ENCODE measurements at places on chromosomes 12 and 14.

GRCh38 chr12:54981796-54982195, 2.8 kb downstream of the TESPA1 start:
- DNase-seq = no peak

DNA sequence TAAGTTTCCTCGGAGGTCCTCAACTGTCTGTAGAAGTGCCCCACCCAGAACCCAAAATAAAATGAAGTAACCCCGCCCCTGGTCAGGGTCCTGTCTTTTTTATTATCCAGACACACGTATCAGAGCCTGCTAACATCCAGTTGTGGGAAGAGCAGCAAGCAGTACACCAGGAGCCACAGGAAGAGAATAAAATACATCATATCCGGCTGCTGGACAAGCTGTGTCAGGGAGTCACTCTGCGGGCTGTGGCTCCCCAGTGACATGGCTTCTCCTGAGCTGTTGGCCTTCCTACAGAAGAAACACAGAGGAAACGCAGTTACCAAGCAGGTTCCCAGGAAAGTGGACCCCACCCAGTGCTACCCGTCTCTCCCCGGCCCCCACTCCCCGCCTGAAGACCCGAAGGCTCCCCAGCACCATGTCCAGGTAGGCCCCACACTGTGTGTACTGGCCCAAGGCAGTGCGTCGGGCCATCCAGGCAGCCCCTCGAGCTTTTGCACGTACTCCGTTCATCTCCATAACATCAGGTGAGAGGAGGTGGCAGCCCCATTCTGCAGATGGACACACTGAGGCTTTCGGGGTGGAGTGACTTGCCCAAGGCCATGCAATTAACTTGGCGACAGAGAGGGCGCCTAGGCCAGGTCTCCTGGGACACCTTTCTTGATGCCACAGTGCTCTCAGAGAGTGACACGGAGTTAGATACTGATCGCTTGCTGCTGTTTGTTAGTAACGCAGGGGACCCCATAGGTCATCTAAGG, 34.3 kb upstream of the DICER1 start:
- peak; percentile 15 for DNase-seq

GRCh38 chr12:48956279-48957140, 777 bp downstream of the ARF3 start:
- peak; percentile 95 for DNase-seq

DNA sequence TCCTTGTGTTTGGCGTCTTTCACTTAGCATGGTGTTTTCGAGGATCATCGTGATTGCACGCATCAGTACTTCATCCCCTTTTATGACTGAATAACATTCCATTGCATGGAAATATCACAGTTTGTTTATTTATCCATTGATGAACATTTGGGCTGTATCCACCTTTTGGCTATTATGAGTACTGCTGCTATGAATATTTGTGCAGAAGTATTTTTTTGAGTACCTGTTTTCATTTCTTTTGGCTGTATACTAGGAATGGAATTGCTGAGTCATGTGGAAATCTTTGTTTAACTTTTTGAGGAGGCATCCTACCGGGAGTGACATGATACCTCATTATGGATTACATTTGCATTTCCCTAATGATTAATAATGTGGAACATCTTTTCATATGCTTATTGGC, 66.4 kb downstream of the WNK1 start:
- no peak for DNase-seq

- DNase-seq = no peak
These were observed 273.7 kb downstream of the SLC6A15 start for GRCh38 chr12:84638811-84639368.

DNA sequence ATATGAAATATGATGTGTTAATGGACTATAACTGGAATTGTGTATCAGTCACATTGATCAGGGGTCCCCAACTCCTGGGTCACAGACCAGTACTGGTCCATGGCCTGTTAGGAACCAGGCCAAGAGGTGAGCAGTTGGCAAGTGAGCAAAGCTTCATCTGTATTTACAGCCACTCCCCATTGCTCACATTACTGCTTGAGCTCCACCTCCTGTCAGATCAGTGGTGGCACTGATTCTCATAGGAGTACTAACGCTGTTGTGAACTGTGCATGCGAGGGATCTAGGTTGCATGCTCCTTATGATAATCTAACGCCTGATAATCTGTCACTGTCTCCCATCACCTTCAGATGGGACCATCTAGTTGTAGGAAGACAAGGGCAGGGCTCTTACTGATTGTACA, 72.3 kb downstream of the CDK17 start:
- no peak for DNase-seq

- DNase-seq = no peak
These were observed 3.4 kb downstream of the DCTN2 start for GRCh38 chr12:57543581-57543980.

GRCh38 chr12:12941450-12942350, 10.3 kb downstream of the GPRC5D start:
- DNase-seq = no peak

GRCh38 chr14:42190744-42191143, 584.1 kb downstream of the LRFN5 start:
- DNase-seq = no peak

DNA sequence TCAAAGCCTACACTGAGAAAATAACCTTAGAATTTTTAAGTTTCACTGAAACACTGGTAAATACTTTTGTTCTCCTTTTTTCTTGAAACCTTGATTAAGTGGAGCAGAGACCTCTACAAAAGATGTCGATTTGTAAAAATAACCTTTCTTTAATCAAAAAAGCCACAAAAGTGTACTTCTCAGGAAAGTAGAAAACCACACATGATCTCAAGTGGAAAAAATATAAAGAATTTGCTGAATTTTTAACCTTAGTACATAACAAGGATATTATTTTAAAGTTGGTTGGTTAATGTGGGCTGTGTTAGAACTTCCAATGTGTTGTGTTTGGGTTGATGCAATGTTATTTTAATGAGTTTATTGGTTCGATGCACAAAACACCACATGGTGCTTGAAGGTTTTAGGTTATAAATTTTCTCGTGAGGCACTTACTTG, 8.6 kb downstream of the LGR5 start:
- DNase-seq = no peak

- no peak for DNase-seq
These were observed 3.2 kb downstream of the KRR1 start for GRCh38 chr12:75508159-75508558.

DNA sequence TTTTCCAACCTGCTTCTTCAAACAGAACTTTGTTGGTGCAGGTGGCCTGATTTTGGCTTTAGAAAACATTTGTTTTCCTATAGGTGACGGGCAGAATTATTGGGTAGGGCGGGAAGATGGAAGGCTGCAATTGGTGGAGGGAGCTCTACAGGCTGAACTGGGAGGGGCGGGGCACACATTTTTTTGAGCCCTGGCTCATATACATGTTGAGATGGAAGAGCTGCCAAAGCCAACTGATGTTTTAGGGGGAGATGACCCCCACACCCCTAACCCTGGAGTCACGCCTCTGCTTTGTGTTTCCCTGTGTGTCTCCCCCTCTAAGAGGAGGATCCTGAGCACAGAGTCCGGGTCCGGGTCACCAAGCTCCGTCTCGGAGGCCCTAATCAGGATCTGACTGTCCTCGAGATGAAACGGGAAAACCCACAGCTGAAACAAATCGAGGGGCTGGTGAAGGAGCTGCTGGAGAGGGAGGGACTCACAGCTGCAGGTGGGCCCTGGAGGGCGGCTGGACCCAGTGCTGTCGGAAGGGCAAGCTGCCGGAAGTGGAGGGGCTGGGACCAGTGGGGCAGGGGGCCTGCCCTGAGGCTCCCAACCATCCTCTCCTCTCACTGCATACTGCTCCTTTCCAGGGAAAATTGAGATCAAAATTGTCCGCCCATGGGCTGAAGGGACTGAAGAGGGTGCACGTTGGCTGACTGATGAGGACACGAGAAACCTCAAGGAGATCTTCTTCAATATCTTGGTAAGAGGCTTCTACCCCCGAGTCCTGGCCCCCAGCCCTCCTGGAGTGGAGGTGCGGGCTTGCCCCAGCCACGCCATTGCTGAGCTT, 18.6 kb downstream of the AGAP2 start:
- DNase-seq = no peak

- DNase-seq = no peak
These were observed 41.3 kb downstream of the RAB3IP start for GRCh38 chr12:69779928-69780327.

DNA sequence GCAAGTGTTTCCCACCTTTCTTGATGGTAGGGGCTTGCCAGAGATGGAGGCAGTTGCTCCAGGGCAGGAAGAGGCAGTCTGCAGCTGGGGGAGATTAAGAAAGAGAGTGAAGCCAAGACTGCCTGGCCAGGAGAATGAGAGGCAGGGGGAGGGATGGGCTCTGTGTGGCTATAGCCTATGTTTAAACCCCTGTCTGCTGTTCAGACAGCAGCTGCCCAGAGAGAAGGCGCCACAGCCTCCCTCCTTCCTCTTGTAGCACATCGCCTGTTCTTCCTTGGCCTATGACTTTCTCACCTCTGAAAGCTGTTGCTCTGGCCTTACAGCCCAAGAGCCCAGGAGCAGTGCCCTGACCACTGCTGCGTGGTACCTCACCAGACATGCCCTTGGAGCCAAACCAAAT, 61.7 kb downstream of the EMP1 start:
- DNase-seq = peak; percentile 78

DNA sequence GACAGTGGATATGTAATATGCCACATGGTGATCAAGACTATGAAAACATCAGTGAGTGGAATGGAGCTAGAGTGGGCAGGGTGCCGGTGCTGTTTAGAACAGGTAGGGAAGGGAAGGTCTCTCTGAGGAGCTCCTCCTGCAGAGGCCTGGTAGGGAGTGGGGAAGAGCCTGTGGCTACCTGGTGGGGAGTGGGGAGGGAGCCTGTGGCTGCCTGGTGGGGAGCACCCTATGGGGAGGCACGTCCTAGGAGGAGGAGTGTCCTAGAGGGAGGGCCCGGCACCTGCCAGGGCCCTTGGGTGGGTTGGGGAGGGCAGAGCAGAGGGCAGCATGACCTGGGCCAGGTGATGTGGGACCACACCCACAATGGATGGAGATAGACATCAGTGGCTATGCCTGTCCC, 122.6 kb downstream of the ADGRD1 start:
- peak; percentile 14 for DNase-seq

DNA sequence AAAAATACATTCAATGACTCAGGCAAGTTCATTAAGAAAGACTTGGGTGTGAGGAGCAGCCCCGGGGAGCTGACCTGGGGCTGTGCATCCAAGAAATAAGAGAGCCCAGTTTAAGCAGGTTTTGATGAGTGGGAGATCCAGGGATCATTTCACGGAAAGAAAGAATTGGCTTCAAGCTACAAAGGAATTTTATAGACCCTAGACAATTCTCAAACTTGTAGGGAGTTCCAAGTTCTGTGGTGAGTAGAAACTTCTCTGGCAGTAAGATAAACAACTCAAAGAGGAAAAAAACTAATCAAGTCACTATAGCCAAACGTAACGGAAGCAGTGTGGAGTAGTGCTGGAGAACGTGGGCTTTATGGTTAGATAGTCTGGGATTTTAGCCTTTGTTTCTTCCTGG, 175.7 kb upstream of the DDHD1 start:
- DNase-seq = no peak

DNA sequence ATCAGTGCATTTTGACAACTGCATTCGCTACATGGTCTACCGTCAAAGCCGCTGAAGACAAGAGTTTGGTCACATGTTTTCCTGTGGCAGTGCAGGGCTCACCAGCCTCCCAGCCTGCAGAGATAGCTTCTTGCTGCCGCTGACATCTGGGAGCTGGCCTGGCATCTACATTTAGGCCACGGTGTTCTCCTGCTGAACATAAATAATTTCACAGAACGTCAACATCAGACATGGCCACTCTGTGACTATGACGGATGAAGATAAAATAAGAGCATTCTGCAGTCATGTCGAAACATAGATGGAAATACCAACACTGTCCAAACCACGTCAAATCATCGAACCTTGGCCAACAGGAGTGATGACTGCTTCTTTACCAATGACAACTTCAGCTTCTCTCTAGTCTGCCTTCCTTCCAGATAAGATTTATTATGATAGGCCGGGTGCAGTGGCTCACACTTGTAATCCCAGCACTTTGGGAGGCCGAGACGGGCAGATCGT, 91.2 kb downstream of the TNFAIP2 start:
- DNase-seq = no peak

- DNase-seq = no peak
These were observed 31.1 kb downstream of the ZFYVE21 start for GRCh38 chr14:103746701-103747100.

All from femur (tissue), 1 donor.